ENCODE measurements at places on chromosomes 13 and 19.
A peak's percentile ranks its signal among the peaks of the same experiment; 100 is the strongest.

- no peak for DNase-seq
Measured at GRCh38 chr19:31727536-31727935, 378.3 kb upstream of the TSHZ3 start.

GRCh38 chr19:57667228-57667627 is 1.5 kb upstream of the ZSCAN4 start:
- no peak for DNase-seq

GRCh38 chr19:42524943-42525342 is 3.3 kb downstream of the CEACAM1 start:
- DNase-seq, result no peak

GRCh38 chr13:19071161-19071936 is 110.3 kb downstream of the TUBA3C start:
- no peak for DNase-seq

- no peak for DNase-seq
Measured at GRCh38 chr13:24276306-24276705, 33.1 kb upstream of the C1QTNF9 start.

DNA sequence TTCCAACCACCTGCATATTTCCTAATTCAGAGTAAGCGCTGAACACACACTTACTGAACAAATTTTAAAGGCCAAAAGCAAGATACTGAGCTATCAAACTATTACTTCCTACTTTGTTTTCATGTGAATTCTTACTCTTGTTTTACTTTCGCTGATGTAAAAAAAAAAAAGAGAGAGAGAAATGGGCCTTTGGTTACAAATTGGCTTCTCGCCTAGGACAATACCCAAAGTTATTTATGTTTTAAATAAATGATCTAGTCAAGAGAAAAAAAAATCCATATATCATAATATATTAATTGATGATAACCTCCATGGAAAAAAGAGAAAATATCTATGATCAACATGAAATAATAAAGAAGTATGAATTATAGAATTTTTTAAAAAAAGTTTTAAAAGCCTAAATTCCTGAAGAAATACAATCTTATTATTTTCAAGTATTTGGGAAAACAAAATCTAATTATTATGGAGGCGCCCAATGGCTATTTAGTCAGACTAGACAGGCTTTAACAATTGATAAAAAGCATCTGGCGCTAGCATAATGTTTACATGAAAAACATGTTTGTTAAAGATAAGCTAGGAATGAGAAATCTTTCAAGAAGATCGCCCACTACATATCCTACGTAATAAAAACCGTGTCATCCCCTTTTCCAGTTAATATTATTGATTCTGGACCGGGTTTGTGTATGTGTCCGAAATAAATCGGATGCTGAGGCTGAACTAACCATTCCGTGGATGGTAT is 9.0 kb downstream of the COL4A1 start:
- DNase-seq, result no peak

- no peak for DNase-seq
Measured at GRCh38 chr13:76129305-76130000, 493.3 kb downstream of the LMO7 start.

GRCh38 chr13:77508959-77509620 is 26.4 kb upstream of the SCEL start:
- DNase-seq, result peak; percentile 23

GRCh38 chr13:72963762-72964161 is 95.0 kb upstream of the KLF5 start:
- DNase-seq, result no peak

DNA sequence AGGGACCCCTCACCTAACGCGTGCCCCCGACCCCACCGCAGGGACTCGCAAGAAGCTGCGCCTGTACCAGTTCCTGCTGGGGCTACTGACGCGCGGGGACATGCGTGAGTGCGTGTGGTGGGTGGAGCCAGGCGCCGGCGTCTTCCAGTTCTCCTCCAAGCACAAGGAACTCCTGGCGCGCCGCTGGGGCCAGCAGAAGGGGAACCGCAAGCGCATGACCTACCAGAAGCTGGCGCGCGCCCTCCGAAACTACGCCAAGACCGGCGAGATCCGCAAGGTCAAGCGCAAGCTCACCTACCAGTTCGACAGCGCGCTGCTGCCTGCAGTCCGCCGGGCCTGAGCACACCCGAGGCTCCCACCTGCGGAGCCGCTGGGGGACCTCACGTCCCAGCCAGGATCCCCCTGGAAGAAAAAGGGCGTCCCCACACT is 4.7 kb upstream of the MYBPC2 start:
- DNase-seq, result no peak

- DNase-seq, result peak; percentile 24
Measured at GRCh38 chr13:113152984-113153809, 5.3 kb upstream of the PROZ start.

- DNase-seq, result no peak
Measured at GRCh38 chr19:49106648-49107135, 7.5 kb upstream of the LIN7B start.

- no peak for DNase-seq
Measured at GRCh38 chr13:51873117-51873798, 11.5 kb downstream of the CCDC70 start.

- DNase-seq, result no peak
Measured at GRCh38 chr19:45578861-45579260, 5.7 kb downstream of the OPA3 start.

DNA sequence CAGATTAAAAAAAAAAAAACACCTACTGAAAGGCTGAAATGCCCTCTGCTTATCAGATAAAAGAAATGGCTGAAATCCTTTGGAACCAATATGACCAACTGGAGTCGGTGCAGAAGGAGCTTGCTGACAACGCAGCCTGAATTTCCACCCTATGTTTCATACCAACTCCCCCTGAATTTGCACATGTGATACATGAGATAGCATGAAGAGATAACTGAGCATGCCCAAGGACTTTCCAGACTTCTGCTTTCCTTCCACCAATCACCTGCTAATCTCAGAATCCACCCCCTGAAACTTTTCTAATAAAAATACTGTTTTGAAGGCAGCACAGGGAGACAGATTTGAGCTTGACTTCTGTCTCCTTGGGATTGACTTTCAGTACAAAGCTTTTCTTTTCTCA is 32.2 kb upstream of the WDFY2 start:
- DNase-seq, result no peak

DNA sequence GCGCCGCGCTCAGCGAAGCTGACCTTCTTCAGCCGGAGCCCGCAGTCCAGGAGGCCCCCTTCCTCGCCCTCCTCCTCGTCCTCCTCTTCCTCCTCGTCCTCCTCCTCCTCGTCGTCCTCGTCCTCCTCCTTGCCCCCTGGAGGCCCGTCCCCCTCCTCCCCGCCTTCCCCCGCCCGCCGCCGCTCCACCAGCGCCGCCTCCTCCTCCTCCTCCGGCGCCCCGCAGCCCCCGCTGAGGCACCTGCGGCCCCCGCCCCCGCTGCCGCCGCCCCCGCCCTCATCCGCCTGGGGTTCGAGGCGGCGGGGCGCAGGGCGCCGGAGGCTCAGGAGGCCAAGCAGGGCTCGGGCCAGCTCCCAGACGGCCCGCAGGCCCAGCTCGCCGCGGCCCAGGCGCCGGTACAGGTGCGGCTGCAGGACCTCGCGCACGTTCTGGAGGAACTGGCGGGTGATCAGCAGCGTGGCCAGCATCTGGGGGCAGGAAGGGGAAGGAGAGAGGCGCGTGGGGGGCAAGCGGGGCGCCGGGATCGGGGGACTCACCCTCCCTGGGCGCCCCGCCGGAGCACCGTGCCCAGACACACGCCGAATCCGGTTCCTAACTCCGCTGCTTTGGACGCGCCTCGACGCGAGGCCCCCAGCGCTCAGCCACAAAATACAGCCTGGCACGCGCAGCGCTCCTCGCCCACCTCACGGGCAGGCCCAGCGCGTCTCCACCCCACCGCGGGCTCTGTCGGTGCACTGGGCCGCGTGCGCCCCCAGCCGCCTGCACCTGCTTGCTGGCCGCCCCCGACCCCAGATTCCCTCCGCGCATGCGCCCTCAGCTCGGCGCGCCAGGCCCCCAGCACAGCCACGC is 5.9 kb downstream of the ANO8 start:
- DNase-seq, result no peak

- no peak for DNase-seq
Measured at GRCh38 chr19:52524086-52524485, 3.4 kb upstream of the ZNF808 start.

DNA sequence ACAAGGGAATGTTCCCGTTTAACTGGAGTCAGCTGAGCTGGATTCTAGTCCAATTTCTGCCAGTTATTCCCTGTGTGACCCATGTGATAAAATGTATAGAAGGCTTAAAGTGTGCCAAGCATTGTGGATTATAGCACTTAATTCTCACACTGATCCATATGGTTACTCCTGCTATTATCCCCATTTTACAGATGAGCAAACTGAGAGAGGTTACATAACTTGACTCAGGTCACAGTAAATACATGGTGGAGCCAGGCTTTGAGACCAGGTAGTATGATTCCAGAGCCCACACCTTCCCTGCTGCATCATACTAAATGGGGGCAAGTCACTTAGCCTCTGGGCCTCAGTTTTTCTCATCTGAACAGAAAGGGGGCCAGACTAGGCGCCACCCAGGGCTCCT is 2.0 kb upstream of the DHRS12 start:
- no peak for DNase-seq

- no peak for DNase-seq
Measured at GRCh38 chr13:94712287-94712811, at the start of gene SOX21. Gene SOX21 (minus strand): TSS chr13:94712545. CDS start chr13:94712049, 496 bp downstream.

GRCh38 chr13:111630406-111630805 is 310.0 kb downstream of the TEX29 start:
- no peak for DNase-seq

DNA sequence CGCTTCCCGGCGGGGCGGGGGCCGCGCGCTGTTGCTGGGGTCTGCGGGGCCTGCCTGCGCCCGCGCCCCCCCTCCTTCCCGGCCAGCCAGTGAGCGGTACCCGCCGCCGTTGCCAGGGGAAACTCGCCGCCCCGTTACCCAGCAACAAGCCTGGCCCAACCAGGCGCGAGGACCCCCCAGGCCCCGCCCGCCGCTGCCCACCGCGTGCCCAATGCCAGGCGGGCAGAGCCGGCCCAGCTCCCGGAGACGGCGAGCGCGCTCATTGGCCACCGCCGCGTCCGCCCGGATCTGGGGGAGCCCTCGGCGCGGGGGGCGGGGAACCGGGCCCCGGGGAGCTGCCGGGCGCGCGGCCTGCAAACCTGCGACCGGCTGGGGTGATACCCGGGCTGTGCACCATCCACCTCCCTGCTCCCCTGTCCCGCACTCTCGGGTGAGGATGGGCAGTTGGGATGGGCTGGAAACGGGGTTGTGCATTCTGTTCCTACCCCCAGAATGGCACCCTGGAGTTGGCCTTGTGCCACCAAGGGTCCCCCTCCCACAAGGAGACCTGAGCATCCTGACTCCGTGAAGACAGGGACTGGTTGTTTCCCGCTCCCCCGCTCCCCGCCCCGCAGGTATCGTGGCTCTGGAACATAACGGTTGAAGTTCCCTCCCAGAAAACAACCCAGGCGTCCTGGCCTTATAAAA is 8.8 kb upstream of the BBC3 start:
- no peak for DNase-seq

DNA sequence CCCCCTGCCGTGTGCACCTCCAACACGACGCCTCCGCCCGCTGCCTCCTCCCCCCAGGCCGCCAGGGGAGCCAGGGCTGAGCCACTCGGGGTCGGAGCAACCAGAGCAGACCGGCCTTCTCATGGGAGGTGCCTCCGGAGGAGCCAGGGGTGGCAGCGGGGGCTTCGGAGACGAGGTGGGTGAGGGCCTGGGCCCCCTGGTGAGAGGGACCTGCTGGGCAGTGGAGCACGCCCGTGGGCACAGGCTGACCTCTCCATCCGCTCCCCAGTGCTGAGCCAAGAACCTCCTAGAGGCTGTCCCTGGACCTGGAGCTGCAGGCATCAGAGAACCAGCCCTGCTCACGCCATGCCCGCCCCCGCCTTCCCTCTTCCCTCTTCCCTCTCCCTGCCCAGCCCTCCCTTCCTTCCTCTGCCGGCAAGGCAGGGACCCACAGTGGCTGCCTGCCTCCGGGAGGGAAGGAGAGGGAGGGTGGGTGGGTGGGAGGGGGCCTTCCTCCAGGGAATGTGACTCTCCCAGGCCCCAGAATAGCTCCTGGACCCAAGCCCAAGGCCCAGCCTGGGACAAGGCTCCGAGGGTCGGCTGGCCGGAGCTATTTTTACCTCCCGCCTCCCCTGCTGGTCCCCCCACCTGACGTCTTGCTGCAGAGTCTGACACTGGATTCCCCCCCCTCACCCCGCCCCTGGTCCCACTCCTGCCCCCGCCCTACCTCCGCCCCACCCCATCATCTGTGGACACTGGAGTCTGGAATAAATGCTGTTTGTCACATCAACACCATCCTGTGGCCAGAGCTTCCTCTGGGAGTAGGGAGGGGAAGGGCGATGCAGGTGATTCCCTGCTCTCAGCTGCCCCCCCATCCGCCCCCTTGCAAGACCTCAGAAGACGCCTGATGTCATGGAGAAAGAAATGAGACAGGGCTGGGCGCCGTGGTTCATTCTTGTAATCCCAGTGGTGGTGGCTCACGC is 12.0 kb downstream of the BCAM start:
- peak; percentile 46 for DNase-seq

- peak; percentile 89 for DNase-seq
Measured at GRCh38 chr19:38684078-38684861, 36.8 kb downstream of the ACTN4 start.

- no peak for DNase-seq
Measured at GRCh38 chr13:98576200-98576945, 534 bp downstream of the STK24 start.

DNA sequence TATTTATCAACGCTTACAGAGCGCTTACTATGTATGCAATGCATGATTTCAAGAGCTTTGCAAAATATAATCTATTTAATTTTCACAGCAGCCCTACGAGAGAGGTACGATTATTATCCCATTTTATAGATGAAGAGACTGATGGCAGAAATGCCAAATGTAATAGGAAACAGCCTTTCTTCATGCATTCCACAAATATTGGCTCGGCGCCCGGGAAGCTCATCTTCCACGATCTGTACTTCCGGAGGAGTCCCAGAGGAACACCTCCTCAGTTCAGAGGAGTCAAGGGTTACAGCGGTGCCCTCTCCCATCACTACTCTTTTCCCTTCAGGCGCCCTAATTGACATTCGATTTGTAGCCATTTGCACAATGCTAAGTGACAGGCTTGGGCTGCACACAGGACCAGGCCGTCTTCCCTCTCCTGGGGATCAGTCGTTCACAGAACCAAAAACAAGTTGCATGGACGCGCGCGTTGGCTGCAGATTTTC is 1.1 kb upstream of the ARHGAP35 start:
- peak; percentile 71 for DNase-seq
